ENCODE measurements at places on chromosomes 3 and 15. TPM values are rescaled to one million over a fixed set of nuclear protein-coding genes. Genes with fewer than 3 reads are reported as not detected.

SLC12A8 gene
- not detected for total RNA-seq

FBXL22 gene
- 1.7 TPM for total RNA-seq

TMCO5A gene
- total RNA-seq = not detected

CAV3 gene
- total RNA-seq = not detected

TGM5 gene
- total RNA-seq = not detected

CFAP44 gene
- 6.6 TPM for total RNA-seq

TRA2B gene
- total RNA-seq = 455 TPM

DTWD1 gene
- total RNA-seq = 9.7 TPM

IGDCC3 gene
- total RNA-seq = not detected

CASR gene
- total RNA-seq = not detected

GUCA1C gene
- not detected for total RNA-seq

CMTM8 gene
- total RNA-seq = 0.58 TPM

ITPKA gene
- total RNA-seq = not detected

FOXL2NB gene
- total RNA-seq = not detected

EIF4A2 gene
- total RNA-seq = 934 TPM

PLIN1 gene
- total RNA-seq = not detected

ZNF385D gene
- not detected for total RNA-seq

GMPPB gene
- 36.6 TPM for total RNA-seq

ATP13A4 gene
- total RNA-seq = 2.3 TPM

ZNF106 gene
- total RNA-seq = 28.4 TPM

MME gene
- total RNA-seq = 0.81 TPM

RASGRF1 gene
- total RNA-seq = not detected

PTPN9 gene
- total RNA-seq = 4.8 TPM

PLCH1 gene
- total RNA-seq = not detected

CCR8 gene
- not detected for total RNA-seq

SUCNR1 gene
- total RNA-seq = not detected

ONECUT1 gene
- not detected for total RNA-seq

ADAMTS9 gene
- total RNA-seq = not detected

ZBTB20 gene
- 35.9 TPM for total RNA-seq

LTF gene
- total RNA-seq = not detected

PLCL2 gene
- 33.1 TPM for total RNA-seq

GAP43 gene
- not detected for total RNA-seq

NUSAP1 gene
- total RNA-seq = 1.6 TPM

MST1R gene
- 0.58 TPM for total RNA-seq
